ENCODE measurements at places on chromosomes 7 and 10. TPM values are rescaled to one million over a fixed set of nuclear protein-coding genes. Genes with fewer than 3 reads are reported as not detected.

GRCh38 chr10:48487244-48487643 lies 117.6 kb downstream of the ARHGAP22 start:
- DNase-seq = no peak

DNA sequence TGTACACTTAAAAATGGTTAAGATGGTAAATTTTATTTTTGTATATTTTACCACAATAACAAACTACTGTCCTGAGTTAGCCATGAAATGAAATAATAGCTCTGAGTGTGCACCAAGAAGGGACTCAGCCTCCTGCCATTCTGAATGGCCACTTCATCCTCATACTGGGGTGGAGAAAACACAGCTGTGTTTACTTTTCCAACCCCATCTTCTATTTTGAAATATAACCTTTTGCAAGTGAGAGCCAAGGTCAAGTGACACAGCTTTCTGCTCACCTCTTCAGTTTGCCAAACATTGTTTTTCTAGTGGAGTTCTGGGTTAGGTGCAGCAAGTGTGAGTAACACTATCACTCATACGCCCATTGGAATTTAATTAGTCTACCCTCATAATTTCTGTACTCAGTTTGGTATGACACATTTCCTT lies 107.4 kb upstream of the GLCCI1 start:
- peak; percentile 87 for DNase-seq

DNA sequence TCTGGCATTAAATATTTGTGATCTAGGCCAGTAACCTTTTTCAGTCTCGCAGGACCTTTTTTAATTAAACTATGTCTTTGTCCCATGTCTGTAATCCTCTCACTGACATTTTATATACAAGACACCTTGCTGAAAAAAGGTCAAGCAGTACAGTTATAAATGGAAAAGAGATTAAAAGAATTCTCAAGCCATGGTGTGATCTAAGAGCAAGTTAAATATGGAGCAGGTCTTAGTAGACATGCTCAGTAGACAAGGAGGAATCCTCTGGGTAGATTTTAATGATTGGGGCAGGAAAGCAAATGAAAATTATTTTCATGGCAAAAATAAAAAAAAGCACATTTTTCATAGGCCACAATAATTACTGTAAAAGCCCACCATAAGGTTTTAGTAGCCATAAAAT lies 203.5 kb downstream of the PPP1R3A start:
- no peak for DNase-seq

DNA sequence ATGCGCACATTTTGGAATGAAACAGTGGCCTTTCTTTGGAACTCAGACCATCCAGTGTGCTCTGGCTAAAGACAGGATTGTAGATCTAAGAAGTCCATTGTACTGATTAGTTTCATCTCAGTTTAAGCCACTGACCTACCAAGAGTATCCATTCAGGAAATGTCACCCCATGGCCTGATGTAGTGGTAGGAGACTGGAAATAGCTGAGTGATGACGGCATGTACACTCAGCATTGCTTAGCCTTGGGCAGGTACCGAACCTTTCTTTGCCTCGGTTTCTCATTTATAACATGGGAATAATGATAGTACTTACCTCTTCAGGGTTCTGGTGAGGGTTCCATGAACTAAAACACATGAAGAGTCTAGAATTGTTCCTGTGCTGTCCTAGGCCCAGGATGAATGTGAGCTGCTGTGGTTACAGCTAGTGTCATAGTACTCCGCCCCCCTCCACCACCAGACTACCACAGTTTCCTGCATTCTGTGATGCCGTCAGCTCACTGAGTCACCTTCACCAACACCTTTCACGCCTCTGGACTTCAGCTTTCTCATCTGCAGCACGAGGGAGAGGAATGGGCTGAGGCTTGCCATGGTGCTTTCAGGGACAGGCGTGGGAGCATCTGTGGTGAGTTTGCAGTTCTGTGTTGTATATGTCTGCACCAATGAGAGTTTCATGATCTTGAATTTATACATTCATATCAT lies 484.0 kb upstream of the GALNT17 start:
- DNase-seq = peak; percentile 88

DNA sequence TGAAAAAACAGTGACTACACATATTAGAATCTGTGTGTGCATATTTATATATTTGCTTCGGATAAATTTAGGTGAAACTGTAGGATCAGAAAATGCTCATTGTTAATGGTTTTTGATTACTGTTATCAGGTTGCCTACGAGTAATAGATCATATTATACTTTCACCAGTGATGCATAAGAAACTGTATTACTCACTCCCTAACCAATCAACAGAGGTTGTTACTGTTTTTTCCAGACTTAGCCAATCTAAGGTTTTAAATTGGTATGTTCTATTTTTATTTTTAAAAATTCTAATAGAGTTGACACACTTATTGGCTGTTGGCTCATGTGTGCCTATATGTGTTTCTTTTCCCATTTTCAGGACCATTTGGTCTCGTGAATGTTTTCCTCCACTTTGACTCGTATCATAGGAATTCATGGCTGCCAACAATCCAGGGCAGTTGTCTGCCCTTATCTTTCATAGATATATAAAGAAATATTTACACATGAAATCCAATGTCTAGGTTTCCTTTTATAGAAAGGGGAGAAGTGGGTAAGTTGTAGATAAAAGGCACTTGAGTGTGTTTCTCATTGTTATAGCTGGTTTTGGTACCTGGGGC lies 59.2 kb downstream of the ANLN start:
- peak; percentile 30 for DNase-seq

DNA sequence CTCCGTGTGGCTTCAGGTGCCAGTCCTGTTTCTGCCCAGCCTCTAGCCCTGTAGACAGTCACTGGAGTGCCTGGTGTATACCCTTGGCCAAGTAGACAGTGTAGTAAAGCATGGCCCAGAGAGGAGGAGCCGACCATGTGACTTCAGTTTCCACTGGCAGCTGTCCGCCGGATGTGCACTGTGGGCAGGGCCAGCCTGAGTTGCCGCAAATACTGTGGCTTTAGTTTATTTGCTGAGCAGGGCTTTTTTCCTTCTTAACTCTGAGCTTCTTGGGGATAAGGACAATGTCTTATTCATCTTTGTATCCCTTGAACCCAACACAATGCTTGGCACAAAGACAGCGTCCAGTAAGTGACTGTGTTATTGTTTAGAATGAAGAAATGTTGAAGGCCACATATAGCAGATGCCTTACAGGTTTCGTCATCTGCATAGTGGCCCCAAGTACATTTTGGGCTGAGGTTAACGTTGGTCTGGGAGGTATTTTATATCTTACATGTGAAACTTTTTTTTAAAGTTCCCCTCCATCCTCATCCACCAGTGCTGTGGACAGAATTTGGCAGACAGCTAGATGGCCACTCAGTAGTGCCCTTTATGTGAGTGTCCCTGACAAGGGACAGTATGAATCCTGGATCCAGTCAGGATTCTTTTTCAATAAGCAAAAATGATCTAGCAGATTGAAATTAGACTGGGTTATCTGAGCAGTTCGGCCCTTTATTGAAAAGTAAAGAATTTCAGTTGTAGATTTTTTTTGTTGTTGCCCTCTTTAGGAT lies 40.6 kb downstream of the CYP17A1 start:
- peak; percentile 37 for DNase-seq

DNA sequence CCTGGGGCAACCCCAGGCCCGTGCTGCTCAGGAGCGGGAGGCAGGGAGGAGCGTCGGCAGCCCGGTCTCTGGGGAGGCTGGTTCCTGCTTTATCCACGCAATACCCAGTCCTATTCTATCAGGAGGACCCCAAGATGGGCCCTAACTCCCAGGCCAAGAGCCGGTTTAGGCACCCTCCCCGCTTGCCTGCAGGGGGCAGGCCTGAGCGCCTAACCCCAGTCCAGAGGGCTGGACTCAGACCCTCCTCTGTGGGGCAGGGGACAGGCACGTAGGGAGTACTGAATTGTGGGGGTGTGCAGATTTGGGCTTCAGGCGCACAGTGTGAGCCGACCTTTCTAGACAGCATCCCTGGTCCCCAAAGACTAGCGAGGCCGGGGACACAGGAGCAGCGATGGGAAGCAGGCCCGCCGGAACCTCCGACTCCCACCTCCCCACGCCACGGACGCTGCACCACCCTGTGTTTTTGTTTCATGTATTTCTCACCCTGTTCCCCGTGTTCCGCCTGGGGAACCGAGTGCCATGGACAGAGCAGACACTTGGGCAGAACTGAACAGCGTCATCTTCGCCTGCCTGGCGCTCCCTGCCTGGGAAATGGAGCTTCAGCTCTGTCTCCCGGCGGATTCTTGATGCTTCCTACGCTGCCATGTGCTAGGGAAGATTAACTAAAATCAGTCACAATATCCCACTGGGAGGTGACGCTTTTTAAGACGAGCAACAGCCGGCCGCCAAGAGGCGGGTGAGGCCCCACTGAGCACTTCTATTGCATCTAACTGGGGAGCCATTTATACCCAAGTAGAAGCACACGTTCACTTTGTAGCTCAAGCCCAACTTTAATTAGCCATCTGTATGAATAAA lies 5.3 kb downstream of the NUDT1 start:
- no peak for DNase-seq

DNA sequence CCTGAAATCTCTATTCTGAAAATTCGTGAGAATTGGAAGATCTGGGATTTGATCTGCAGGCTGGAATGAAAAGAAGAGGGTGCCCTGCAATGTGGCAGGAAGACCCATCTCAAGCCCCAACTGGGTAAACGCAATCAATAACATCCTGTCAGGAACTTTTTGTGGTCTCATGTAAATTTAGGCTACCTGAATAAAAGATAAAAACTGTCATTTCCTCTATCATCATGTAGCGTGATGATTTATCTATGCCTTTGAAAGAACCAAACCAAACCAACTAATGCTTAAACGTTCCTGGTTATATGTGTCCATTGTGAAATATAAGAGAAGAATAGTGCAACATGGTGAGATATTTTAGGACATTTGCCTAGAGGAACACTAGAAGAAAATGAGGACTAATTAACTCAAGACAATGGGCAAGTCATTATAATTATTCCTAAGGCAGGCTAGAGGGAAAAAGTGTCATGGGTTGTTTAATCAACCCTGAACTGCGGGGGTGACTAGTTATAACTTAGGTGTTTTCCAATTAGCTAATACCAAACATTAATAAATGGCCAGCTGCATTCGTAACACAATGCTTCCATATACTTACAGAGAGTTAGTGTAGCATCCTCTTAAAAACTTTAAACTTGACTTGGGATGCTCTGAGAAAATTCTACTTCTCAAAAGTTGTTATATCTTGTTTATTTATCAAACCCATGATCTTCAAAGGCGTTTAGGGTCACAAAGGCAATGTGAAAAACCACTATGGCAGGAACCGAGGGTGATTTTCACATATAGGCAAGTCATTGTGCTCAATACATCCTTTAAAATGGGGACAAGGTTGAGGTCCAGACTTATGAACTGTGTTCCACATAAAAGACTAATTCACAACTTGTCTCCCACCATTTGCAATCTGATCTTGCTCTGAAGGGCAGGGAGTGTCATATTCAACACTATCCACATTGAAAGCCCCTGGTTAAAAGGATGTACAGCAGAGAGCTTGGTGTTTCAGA lies 48.6 kb upstream of the ADO start:
- DNase-seq = no peak

GRCh38 chr10:78337646-78338391 lies 304.2 kb downstream of the RPS24 start:
- DNase-seq = no peak

DNA sequence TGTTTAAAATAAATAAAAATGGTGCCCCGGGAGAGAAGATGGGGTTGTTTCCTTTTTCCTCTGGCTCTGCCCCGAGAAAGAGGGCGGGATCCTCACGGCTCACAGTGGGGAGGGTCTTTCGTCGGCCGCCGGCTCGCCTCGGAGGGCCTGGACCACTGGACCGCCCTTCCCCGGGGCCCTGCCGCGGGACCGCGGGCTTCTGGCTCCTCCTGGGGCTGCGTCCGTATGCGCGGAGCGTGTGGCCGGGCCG lies 3.5 kb upstream of the IGF2BP3 start:
- DNase-seq = no peak

DNA sequence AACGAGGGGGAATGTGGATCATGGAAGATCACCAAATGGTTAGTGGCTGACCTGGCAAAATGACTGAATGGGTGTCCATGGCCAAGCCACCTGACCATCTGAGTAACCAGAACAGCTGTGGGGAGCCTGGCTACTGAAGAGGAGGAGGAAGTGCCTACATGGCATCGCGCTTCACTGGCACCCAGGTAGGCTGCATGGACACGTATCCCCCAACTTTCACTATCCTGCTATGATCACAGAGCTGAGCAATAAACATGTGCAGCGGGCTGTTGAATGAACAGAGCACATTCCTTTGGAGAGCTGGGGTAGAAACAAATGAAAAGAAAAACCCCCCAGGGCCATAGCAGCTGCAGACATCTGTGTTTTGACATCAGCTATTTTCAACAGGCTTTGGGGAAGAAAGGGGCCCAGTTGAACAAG lies 6.5 kb downstream of the AKR1B1 start:
- no peak for DNase-seq

DNA sequence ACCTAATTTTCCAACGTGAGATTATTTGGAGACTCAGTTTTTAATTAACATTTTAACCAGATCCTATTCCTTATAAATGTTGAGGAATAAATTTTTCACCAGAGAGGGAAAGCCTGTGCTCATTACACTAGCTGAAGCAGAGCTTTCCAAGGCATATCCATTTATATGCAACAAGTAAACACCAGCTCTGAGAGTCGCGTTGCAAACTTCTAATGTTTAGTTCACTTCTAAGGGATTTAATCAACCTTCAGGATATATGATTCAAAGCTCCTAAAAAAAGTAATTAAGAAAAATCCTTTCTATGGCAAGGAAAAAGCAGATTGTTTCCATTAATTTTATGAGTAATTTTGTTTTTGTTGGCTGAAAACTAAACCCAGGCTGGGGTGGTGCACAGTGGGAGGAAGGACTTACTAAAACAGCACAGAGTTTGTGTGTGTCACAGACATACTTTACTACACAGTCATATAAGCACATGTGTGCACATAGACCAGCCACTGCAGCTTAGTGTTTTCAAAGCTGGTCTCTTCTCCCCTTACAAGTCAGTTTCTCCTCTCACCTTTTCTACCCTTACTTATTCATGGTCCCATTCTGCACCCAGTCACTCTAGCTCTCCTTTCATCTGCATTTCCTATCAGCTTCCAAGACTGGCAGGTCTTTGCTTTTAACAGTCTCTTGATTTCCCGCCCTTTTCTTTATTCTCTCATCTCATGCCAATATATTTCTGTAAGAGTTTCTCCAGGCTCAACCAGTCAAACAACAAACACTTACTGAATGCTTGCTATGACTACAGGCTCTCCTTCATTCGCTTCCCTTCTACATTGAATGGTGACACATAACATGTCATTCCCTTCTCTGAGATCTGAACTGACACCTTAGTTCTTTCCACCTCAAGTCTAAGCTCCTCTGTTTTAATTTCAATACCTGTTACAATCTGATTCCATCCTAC lies 81.1 kb upstream of the FZD1 start:
- DNase-seq = peak; percentile 51

DNA sequence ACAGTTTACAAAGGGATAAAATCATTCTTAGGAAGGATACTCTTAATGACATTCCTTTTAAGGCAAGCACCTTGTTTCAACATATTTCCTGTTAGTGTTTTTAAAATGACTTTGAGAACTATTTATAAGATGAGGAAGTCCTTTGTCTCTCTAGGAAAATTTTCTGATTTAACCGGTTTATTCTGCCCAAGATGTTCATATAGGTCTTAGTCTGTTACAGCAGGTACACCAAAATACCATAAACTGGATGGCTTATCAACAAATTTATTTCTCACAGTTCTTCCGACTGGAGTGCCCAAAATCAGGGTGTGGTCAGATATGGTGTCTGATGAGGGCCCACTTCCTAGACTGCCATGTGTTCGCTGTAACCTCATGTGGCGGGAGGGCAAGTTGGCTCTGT lies 77.9 kb downstream of the GSAP start:
- no peak for DNase-seq

Gene CYP2C9
- not detected for total RNA-seq

Gene OPALIN
- total RNA-seq = not detected

Gene WEE2
- 0.05 TPM for total RNA-seq

Gene HKDC1
- total RNA-seq = 22.7 TPM

Gene ASZ1
- not detected for total RNA-seq

Gene MYPN
- total RNA-seq = 1.5 TPM

Gene CAMK2B
- total RNA-seq = 3.1 TPM
